ENCODE measurements at places on chromosomes 7 and 10. TPM values are rescaled to one million over a fixed set of nuclear protein-coding genes. Genes with fewer than 3 reads are reported as not detected.

- no peak for DNase-seq
Measured at GRCh38 chr7:131250331-131250730, 77.3 kb upstream of the MKLN1 start.

GRCh38 chr7:159167139-159167538 lies 22.5 kb upstream of the VIPR2 start:
- DNase-seq: no peak

SEMA3D gene
- 39.2 TPM for total RNA-seq

LRRC18 gene
- not detected for total RNA-seq

MORN4 gene
- 19.6 TPM for total RNA-seq

- DNase-seq: peak; percentile 81
Measured at GRCh38 chr7:108525327-108525984, 479 bp downstream of the PNPLA8 start.

GRCh38 chr10:24790073-24790472 lies 66.4 kb upstream of the ARHGAP21 start:
- no peak for DNase-seq

TRIL gene
- total RNA-seq: 24.3 TPM

GRCh38 chr7:44242091-44242490 lies 41.3 kb downstream of the YKT6 start:
- DNase-seq: no peak

DNA sequence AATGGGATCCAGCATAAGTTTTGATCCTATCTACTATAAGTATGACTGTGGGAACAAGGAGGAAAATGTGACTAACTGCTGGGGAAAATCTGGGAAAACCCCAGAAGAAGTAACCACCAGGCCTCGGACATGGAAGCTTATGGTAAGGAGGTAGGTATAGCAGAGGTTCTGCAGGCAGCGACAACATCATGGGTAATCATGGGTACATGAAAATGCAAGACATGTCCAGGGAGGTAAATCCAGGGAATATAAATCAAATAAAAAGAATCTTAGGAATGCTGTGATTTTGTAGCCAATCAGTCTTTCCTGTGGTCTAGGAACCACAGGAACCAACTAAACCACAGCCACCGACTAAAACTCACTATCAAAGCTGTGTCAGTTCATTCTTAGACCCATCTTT lies 168.3 kb upstream of the NPY start:
- no peak for DNase-seq

- no peak for DNase-seq
Measured at GRCh38 chr10:112588225-112588990, 141.4 kb downstream of the VTI1A start.

DNA sequence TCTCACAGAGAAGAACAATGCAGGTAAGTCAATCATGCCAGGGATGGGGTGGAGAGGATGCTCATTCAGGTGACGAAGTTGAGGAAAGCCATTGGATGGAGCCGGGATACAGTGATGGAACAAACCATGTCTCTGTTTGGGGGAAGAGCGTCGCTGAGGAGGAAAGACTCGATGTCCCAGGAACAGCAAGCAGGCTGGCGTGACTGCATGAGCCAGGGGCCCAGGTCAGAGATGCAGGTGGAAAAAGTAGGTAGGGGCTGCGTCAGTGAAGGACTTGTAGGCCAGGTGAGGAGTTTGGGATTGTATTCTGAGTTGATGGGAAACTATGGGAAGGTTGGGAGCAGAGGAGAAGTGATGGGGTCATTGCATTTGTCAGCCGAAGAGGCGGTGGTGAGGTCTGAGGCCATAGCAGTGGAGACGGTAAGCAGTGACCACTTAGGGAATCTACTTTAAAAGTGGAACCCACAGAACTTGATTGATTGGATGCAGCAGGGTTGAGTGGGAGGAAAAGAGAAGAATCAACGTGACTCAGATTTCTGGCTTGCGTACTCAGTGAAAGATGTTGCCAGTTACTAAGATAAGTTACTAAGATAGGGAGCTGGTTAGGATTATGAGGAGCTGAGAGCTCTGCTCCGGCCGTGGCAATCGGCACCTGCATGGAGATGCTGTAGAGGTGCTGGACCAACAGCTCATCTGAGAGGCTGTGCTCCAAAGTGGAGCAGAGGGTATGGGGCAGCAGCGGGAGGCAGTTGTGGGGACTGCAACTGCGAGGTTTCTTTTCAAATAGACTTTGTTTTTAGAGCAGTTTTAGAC lies 12.5 kb upstream of the IL2RA start:
- no peak for DNase-seq

STOX1 gene
- 16.2 TPM for total RNA-seq

CALHM1 gene
- not detected for total RNA-seq

DNA sequence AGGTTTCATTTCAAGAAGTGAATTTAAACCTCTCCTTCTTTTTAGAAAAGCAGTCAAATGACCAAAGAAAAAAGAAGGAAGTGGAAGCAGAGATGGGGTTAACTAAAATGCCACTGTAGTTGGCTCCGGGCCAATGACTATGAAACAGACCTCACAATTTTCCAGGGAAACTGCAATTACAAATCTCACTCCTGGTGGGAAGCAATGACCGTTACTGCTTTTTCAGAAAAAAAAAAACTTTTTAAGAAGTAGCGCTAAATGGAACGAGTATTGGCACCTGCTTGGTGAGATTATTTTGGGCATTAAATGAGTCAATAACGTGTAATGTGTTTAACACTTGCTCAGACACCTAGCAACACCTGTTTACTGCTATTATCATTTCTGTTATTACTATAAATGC lies 1.2 kb downstream of the SFRP4 start:
- DNase-seq: no peak

HOXA13 gene
- total RNA-seq: not detected

PON3 gene
- total RNA-seq: 0.36 TPM

AHCYL2 gene
- 35.9 TPM for total RNA-seq

GRCh38 chr7:32513210-32513609 lies 17.9 kb downstream of the AVL9 start:
- no peak for DNase-seq

ASIC3 gene
- total RNA-seq: 1.6 TPM

- no peak for DNase-seq
Measured at GRCh38 chr10:79348640-79348988, 1.3 kb downstream of the PPIF start.

- DNase-seq: no peak
Measured at GRCh38 chr10:80281292-80281691, 8.2 kb downstream of the MAT1A start.

FXYD4 gene
- not detected for total RNA-seq

GRCh38 chr7:131502810-131503508 lies 53.5 kb downstream of the PODXL start:
- DNase-seq: peak; percentile 25

GRCh38 chr10:92419740-92420545 lies 129.0 kb downstream of the MARCHF5 start:
- no peak for DNase-seq

- DNase-seq: no peak
Measured at GRCh38 chr7:68217426-68217825, 1220.8 kb downstream of the TYW1 start.

GRCh38 chr10:126131341-126131740 lies 235.0 kb downstream of the FANK1 start:
- no peak for DNase-seq

AP1S1 gene
- total RNA-seq: 61.0 TPM

GLI3 gene
- total RNA-seq: 11.6 TPM

GRCh38 chr10:100683004-100683403 lies 62.4 kb upstream of the PAX2 start:
- no peak for DNase-seq

DNA sequence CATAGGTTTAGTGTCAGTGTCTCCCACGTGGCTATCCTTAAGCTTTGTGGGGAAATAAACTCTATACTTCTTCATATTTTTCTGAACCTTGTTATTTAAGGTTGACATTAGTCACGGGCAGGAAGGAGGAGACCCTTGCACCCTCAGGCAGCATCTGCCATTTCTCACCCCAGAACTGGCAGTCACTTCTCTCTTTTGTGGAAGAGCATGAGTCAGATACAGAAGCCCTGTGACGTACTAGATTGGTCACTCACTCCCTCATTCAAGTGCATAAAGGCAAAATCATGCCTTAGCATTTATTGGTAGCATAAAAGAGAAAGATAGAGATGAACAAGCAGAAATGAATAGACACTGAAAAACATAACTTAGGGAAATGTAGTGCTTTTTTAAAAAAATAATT lies 206.0 kb upstream of the MDFIC start:
- DNase-seq: no peak

GRCh38 chr7:82204694-82205093 lies 238.9 kb downstream of the CACNA2D1 start:
- peak; percentile 6 for DNase-seq

- no peak for DNase-seq
Measured at GRCh38 chr10:97762056-97762455, 9.7 kb downstream of the SFRP5 start.

RAPGEF5 gene
- 65.8 TPM for total RNA-seq

- DNase-seq: no peak
Measured at GRCh38 chr10:122172361-122173008, 98.6 kb upstream of the BTBD16 start.

DNA sequence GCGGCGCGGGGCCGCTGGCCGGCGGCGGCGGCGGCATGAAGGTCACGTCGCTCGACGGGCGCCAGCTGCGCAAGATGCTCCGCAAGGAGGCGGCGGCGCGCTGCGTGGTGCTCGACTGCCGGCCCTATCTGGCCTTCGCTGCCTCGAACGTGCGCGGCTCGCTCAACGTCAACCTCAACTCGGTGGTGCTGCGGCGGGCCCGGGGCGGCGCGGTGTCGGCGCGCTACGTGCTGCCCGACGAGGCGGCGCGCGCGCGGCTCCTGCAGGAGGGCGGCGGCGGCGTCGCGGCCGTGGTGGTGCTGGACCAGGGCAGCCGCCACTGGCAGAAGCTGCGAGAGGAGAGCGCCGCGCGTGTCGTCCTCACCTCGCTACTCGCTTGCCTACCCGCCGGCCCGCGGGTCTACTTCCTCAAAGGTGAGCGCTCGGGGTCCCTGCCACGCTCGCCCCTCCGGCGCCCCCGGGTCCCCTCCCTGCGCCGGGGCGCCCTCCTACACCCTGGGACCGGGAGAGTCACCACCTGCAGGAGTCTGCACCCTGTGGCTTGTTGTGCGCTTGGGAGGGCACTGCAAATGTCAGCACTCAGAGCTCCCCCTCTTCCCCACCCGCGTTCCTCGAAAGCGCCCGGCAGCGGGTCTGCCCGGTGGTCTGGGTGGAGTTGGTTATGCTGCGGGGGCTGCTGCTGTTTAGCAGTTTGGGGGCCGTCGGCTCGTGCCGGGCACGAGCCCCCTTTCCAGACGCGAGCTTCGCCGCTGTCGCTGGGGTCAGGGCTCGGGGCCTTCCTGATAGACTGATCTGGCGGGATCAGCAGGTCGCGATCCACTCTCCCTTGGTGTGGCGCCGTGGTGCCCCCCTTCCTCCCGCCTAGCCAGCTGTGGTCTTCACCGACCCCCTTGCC lies 627 bp downstream of the DUSP5 start:
- no peak for DNase-seq

DNA sequence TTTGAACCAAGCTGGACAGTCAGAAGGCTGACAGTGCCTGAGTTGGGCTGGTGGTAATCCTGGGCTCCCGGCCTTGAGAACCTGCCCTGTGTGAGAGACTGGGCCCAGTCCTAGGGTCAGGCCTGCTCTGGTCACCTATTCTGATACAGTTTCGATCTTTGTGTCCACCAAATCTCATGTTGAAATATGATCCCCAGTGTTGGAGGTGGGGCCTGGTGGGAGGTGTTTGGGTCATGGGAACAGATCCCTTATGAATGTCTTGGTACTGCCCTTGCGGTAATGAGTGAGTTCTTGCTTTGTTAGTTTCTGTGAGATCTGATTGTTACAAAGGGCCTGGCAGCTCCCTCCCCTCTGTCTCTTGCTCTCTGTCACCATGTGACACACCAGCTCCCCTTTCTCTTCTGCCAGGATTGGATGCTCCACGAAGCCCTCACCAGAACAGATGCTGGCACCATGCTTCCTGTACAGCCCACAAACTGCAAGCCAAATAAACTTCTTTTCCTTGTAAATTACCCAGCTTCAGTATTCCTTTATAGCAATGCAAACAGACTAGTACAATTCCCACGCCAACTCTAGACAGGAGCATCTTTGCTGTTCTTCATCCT lies 111.8 kb upstream of the ZNF438 start:
- no peak for DNase-seq

DNA sequence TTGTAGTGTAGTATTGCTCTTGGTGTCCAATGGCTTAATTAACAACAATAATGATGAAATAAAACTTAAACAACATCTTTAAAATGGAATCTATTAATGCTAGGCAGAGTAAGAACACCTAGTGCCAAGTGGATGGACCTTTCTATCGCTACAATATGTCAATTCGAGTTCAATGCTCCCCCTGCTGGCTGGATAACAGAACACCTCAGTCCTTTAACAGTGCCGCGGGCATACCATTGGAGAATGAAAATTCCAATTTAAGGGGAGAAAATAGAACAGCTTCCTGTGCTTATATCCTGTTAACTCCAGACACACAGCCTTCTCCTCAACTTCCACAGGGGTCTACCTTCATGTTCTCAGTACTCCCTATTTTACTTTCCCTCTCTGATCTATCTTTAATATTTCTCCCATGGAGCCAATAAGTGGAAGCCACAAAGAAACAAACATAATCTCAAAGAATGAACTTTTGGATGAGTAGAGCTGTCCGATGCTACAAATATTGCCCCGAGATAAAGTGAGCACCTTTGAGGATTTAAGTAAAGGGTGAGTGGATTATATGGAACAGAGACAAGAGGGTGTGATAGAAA lies 41.4 kb downstream of the COL1A2 start:
- DNase-seq: peak; percentile 34

GRCh38 chr10:104002911-104003310 lies 36.0 kb downstream of the SLK start:
- DNase-seq: no peak

GRCh38 chr10:131022981-131023380 lies 288.5 kb downstream of the TCERG1L start:
- DNase-seq: no peak

- DNase-seq: no peak
Measured at GRCh38 chr7:107994421-107995030, 8.4 kb downstream of the LAMB1 start.

Data from cerebellum (tissue), 4 donors.